Brain microvascular endothelial cell (primary cell): ENCODE measurements at places on chromosomes 2 and 18.

DNA sequence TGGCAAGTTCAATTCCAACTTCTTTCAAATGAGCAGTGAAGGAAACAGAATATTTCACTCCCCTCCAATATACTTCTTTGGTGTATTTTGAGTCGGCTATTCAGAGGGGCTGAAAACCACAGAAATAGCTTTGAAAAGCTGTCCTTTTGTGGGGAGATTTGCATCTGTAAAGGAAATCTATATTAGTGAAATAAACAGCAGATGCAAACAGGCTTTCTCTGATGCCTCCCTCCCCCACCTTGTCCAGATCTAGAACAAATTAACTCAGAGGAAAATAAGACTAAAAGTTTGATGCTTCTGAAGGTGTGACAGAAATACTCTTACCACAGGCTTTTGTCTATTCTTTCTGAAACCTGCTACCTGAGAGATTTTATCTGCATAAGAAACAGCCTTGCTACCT is 808.5 kb downstream of the CPS1 start:
- no peak for DNase-seq

GRCh38 chr18:59576541-59577385 is 120.5 kb downstream of the CCBE1 start:
- no peak for DNase-seq

GRCh38 chr2:121219866-121220265 is 65.1 kb downstream of the TFCP2L1 start:
- no peak for DNase-seq

DNA sequence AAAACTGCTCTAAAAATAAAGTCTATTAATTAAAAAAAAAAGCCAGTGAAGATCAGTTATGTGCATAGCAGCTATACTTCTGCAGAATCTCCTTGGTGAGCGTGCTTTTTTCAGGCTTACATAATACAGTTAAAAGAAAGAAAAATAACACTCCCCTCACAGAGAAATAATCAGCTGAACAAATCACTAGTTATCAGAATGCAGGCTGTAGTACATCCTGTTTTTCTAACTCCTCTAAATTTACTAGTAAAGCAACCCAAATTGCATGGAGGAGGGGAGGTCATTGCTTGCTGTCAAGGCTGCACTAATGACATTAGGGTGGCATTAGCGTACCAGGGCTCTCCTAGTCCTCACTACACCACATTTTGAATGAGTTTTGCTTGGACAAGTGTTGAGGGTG is 192.2 kb downstream of the PLCL1 start:
- DNase-seq = no peak

DNA sequence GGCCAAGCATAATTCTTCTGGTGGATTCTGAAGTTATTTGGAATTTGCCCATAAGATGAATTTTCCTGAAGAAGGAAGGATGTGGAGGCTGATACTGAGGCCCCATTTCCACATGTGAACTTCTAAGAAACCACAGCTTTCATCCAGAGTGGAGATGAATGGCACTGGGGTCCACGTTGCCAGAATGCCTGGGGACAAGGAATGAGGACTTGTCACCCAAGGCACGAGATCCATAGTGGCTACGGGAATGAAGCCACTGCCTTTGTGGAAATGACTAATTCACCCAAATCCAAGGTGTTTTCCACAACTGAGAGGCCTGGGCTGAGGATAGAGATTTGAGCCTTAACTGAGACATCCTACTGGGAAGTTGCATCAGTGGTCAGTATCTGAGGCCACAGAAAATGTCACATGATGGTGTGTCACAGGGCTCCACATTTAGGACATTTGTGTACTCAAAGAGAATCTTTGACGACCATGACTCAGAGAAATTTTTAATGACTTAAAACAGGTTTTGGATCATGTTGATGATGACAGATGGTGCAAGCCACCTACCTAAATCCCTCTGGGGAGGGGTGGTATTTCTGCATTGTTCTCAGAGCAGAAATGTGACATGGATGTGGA is 286.1 kb downstream of the SOX11 start:
- no peak for DNase-seq

DNA sequence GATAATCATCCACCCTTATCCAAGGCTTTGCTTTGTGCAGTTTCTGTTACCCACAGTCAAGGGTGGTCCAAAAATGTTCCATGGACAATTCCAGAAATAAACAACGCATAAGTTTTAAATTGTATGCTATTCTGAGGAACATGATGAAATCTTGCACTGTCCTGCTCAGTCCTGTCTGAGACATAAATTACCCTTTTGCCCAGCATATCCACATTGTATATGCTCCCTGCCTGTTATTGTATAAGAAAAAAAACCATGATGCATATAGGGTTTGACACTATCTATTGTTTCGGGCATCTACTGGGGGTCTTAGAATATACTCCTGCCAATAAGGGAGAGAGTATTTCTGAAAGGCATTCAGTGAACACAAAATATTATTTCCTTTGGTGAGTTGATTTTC is 24.0 kb downstream of the LRRTM1 start:
- DNase-seq = no peak

DNA sequence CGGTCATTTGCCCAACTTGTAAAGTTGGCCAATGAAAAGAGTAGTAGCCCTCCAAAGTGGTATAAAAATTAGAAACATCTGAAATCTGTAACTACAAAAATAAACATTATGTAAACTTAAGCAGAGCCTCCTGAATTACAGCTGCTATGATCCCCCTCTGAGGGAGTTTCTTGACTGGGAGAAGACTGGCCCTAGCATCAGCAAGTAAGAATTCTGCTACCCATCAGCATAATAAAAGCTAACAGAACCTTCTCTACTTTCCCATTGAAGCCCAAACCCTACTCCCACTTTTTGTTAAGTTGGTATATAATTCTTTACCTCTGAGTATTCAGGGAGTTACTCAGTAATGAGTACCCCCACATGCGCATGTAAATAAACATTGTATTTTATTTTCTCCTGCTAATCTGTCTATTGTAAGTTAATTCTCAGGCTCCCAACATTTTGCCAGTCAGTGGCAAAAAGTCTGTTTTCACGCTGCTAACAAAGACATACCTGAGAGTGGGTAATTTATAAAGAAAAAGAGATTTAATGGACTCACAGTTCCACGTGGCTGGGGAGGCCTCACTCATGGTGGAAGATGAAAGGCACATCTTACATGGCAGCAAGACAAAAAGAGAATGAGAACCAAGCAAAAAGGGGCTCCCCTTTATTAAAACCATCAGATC is 71.3 kb downstream of the MYL12B start:
- DNase-seq = no peak
